RKO (cell line): ENCODE measurements at places on chromosomes 1 and 21.

DNA sequence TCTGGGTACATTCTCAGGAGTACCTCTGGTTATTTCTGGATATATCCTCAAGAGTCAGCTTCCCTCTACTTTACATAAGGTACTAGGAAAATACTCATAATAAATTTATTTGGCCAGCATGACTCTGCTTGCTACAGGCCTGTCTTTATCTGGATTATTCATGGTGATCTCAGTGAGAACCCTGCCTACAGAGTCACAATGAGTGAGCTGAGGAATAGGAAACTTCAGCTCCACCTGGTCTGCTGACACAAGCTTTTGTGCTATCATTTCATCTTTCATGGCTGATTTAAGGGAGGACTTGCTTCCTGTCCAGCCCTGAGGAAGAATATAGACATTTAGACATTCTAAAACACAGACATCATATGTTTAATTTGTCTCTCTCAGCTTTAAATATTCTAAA lies 19.5 kb upstream of the SUCO start:
- peak; percentile 39 for DNase-seq

- peak; percentile 56 for DNase-seq
These were observed 47.3 kb downstream of the RAP1GAP start for GRCh38 chr1:21621761-21622436.

- DNase-seq, result no peak
These were observed 10.5 kb upstream of the OR2W3 start for GRCh38 chr1:247884797-247885413.

GRCh38 chr1:36776948-36777831 lies 257.1 kb downstream of the GRIK3 start:
- no peak for DNase-seq

- DNase-seq, result no peak
These were observed 46.7 kb upstream of the SLC19A1 start for GRCh38 chr21:45588871-45589491.

DNA sequence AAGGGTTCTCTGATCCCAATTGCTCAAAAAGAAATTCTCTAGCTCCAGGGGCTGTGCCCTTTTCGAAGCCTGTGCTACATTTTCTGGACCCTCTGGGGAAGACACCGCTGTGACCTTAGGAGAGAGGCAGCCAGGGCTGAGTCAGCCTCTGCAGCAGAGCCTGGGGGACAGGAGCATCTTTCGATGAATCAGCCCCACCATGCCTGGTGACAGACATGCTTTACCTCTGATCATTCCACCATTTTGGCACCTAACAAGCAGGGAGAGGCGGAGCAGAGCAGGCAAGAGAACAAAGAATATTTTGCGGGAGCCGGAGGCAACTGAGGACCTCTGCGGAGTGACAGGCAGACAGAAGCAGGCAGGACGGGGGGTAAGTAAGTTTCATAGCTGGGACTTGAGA lies 84.9 kb downstream of the VWA5B1 start:
- no peak for DNase-seq

- DNase-seq, result no peak
These were observed 4.7 kb downstream of the FOXO6 start for GRCh38 chr1:41365772-41366454.

DNA sequence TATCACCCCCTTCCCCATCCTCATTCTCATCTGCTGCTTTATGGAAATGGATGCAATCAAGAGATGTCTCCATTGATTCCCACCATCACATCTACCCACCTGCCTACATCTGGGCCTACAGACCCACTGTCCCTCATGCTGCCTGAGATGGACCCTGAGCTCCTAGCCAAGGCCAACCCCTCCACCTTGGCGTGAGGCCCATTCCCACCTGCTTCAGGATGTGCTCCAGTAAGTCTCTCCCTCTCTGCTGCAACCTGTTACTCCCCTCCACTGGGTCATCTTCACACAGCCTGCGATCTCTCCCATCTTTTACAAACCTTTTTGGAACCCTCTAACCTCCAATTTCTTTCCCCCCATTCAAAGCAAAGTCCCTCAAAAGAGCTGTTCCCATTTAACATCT lies 4.5 kb upstream of the GALE start:
- DNase-seq, result no peak

- no peak for DNase-seq
These were observed 2.1 kb downstream of the HLCS start for GRCh38 chr21:36964398-36964797.

GRCh38 chr1:182842265-182842664 lies 3.1 kb downstream of the DHX9 start:
- DNase-seq, result no peak

GRCh38 chr1:18262726-18263125 lies 155.1 kb downstream of the IGSF21 start:
- no peak for DNase-seq

- DNase-seq, result peak; percentile 20
These were observed 71.0 kb upstream of the GNG4 start for GRCh38 chr1:235720544-235720943.

- no peak for DNase-seq
These were observed 49.1 kb downstream of the ELK4 start for GRCh38 chr1:205582471-205583291.

- no peak for DNase-seq
These were observed 7.0 kb downstream of the INTS11 start for GRCh38 chr1:1317420-1317819.

- no peak for DNase-seq
These were observed 201.1 kb downstream of the OMA1 start for GRCh38 chr1:58345215-58346035.

DNA sequence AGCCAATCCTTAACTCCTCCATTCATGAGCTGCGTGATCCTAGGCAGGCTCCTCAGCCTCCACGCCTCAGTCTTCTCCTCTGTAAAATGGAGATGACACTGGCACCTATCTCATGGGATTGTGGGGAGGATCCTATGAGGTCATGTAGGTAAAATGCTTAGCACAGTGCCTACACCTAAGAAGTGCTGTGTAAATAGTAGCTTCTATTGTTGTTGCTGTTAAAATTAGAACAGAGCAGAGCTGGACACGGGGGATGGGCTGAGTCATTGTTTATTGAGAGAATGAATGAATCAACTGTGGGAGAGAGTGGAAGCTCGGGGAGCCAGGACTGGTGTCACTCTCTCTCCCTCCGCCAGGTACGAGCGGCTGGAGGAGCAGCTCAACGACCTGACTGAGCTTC lies 43.0 kb downstream of the TMCC2 start:
- DNase-seq, result no peak

DNA sequence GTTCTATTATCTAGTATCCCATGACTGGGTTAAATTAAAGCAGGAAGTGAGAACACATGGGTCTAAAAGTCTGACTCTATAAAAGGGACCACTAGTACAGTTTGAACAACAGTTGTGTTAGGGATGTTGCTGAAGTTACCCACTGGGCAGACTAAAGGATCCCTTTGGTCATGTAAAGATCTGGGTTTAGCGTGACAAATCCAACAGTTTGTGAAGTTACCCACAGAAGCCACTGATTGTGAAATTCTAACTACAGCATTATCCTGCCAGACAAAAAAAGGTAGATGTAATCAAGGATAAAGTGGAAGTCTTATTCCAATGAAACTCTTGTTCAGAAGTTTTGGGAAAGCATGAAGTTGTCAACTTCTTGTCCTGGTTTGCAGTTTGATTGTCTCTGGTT lies 5.7 kb downstream of the QSOX1 start:
- DNase-seq, result no peak

DNA sequence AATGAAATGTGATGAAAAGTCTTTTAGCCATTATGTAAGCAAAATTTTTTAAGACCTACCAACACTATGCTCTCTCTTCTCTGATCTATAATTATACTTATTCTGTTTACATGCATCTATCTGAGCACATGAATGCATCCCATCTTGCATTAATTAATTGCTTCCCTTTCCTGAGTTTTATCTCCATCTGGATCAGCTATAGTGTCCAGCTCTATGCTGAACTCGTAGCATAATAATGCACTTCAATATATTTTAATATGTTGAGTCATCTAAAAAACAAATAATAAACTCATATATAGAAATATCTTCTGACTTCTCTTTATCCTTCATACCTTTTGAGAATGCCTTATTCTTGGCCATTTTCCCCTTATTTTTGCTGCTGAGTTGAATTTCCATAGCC lies 1097.8 kb downstream of the TTLL7 start:
- no peak for DNase-seq

- DNase-seq, result no peak
These were observed 35.9 kb downstream of the LYPLAL1 start for GRCh38 chr1:219209578-219209977.

GRCh38 chr1:48105165-48105564 lies 108.0 kb upstream of the TRABD2B start:
- DNase-seq, result peak; percentile 1

DNA sequence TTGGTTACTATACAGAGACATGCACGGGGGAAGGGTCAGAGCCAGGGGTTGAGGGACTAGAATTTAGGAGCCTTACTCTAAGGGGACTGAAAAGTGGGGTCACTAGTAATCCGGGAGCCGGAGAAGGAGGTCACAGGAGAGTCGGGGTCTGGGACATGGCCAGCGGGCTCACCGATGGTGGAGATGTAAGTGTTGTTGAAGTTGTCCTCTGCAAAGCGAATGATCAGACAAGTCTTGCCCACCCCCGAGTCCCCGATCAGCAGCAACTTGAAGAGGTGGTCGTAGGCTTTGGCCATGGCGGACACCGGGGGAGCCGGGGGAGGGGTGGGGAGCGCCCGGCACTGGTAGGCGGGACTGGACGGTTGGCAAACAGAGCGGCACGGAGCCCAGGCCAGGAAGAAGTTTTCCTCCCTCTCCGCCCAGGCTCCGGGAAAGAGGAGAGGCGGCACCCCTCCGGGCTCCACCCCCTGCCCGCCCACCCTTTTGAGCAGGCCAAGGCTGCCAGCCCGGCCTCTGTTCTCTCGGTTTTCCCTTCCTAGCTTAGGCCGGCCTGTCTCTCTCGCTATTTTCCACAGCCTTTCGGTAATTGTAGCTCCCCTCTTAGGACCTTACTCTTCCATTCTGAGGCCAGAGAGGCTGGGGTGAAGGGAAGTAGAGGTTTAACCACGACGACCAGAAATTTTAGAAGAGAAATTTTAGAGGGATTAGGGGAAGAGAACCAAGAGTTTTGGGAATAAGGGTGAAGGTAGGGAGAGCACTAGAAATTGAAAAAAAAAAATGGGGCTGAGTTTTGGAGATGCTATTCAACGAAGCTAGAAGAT lies at the start of gene RAB13:
Gene RAB13, minus strand, starts transcription at position 399 of the 821 bp plus-strand sequence. Its CDS starts 103 bp downstream, at position 296.
- peak; percentile 92 for DNase-seq

- no peak for DNase-seq
These were observed 50.5 kb downstream of the HSPG2 start for GRCh38 chr1:21886486-21887215.

DNA sequence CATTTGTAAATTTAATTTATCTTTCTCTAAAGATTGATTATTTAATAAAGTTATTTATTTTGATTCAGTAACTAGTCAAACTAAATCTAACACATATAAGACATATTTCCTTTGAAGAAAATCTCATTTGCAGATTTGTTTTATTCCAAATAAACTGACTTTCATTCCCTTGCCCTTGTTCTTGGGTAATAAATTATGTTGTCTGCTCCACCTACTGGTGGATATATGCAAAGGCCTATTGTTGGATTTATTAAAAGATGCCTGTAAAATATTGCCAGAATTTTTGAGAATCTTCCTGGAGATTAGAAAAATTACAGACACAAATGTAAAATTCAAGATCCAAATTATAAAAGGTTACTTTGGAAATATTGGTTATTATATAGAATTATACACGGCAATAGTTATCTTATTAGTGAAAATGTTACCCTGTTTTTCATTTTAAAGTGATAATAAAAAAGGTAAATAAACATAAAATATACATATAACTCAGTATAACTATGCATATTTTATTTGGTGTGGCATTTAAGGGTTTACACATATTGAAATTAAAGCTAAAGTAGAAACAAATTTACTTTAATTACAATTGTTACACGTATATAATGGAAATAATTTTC lies 116.1 kb downstream of the SPATA17 start:
- peak; percentile 70 for DNase-seq

GRCh38 chr1:167443757-167444156 lies 74.6 kb downstream of the CD247 start:
- no peak for DNase-seq

DNA sequence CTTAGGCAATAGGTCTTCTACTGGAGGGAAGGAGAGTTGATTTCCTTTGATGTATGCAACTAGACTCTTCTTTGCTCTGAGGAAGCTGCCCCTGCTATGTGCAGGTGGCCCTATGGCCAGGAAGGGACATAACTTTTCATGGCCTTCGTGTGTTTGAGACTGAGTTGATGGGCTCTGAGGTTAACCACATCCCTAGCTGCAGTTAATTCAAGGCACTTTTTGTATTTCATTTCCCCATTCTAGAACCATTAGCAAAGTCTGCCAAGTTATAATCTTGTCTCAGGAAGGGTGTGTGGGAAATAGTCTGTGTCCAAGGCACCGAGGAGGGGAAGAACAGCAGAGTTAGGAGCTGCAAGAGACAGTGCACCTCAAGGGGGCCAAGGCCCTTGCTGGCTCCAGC lies 2.5 kb downstream of the FCRL4 start:
- no peak for DNase-seq

- DNase-seq, result no peak
These were observed 49.7 kb upstream of the CCDC27 start for GRCh38 chr1:3702528-3702927.

DNA sequence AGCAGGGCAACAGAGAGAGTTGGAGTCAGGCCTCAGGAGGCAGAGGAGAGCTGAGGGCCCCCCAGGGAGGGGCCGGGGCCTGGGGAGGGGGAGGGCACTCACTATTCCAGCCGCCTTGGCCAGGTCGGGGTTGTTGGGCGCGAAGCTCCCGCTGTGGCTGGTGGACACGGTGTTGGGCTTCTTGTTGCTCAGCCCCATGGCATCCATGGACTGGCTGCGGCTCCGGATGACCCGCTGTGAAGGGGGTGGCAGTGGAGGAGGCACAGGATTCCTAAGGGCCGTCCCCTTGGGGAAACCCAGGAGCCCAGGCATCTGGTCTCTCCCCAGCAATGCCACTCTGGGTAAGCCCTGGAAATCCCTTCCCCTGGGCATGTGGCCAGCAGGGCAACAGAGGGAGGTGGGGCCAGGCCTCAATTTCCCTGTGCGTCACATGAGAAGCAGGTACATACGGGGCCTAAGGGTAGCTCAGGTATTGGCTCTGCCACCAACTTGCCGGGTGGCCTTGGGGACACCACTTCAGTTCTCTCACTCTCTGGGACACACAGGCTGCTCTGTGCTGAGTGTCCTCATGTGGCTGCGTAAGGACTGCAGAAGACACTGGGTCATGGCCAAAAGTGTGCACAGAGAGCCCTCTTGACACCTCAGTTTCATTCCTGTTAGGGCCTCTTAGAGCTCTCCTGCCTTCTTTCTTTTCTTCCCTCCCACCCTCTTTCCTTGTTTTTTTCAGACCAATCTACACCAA lies 63.0 kb downstream of the RAP1GAP start:
- no peak for DNase-seq
